Activated CD8-positive, alpha-beta memory T cell treated with anti-CD3 and anti-CD28 coated beads, Interleukin-2, amount 10 ng/mL, durations not matched to agents 7 days and 5 days (primary cell): ENCODE measurements at places on chromosomes 1 and 21.

DNA sequence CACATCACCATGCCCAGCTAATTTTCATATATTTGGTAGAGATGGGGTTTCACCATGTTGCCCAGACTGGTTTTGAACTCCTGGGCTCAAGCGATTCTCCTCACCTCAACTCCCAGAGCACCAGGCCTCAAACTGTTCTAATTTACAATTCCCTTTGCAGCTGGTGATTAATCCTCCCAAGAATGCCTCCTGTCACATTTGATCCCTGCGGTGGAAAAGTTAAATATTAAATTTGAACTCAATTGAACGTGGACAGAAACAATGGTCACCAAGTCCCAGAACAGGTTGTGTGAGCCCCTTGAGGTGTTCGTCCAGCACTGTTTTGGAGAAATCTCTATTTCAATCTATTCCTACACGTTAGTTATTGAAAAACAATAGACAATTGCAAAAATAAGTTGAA is 2.0 kb upstream of the ANKRD35 start:
- H3K36me3 ChIP-seq, result no peaks in the 10 kb centered on the region
- no peak overlapping the region for H3K27ac ChIP-seq
- peaks cover 32% of the 10 kb centered on the region for H3K27me3 ChIP-seq
- H3K4me1 ChIP-seq, result peaks cover 16% of the 10 kb centered on the region

DNA sequence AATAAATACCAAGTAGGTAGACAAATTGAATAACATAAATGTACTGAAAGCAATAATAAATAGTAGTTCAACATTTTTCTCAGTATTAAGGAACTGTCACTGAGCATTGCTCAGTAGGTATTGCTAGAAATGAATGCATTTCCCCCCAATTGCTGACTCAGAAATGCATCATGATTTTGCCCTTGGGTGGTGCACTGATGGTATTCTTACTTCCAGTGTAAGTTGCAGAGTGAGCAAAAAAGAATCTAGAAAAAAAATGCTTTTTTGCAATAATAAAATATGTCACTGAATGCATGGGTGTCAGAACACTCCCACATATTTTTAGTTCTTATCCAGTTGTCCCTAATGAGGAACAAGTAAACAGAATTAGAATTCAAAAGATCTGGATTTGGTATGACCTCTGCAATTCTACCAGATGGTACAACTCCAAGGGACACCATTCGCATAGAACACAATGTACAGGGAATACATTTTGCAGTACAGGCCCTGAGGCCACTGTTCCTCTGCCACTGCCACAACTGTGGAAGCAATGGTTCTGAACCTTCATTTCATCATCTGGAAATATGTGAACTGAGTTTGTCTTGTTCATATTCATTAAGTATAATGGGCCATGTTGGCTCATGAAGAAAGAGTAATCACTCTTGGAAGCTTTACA is 78.0 kb downstream of the ATP6V1G3 start:
- peaks cover 8% of the 10 kb centered on the region for H3K36me3 ChIP-seq
- H3K27ac ChIP-seq, result no peak overlapping the region
- peak; percentile 56 for DNase-seq

DNA sequence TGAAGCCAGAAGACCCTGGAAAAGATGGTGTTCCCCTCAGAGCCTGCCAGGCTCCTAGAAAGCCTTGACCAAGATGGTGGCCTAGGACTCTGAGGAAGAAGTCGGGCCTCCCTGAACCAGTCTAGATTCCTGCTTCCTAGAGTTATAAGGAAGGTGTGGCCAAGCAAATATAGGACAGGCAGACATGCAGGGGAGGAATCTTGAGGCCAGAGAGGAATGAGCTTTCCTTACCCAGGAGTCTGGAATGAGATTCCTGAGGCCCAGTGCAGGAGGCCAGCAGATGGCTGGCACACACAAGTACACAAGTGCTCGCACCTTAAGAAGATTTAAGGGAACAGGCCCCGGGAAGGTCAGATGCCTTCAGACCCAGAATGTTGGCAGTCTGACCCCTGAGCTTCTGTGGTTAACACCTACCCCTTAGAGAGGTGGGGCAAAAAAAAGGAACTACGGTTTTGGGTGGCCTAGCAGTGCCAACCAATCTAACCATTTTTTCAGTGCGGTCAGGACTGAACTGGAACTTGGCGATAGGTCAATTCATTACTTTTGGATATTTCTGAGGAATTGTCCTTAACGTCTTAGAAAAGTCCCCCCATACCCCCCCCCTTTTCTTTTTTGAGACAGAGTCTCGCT is 73.3 kb downstream of the MDM4 start:
- no peak for DNase-seq
- no peak overlapping the region for H3K27ac ChIP-seq
- H3K4me3 ChIP-seq, result no peak overlapping the region
- H3K36me3 ChIP-seq, result no peaks in the 10 kb centered on the region
- H3K27me3 ChIP-seq, result no peaks in the 10 kb centered on the region

DNA sequence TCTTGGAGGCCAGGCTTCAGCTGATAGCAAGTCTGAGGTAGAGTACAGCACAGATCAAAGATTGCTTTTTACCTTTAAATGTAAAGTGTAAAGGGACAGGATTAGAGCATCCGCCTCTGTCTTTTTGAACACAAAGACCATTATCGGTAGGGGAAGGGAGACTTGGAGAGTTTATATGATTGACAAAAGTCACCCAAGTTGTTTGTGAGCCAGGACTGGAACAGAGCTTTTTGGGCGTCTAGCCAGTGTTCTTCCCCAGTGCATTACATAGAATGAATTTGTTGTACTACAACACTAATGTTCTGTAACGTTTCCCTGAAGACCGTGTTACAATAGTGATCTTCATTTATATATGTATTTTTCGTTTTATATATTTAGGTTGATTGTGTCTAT is 9.3 kb upstream of the PIGC start:
- no peaks in the 10 kb centered on the region for H3K36me3 ChIP-seq
- peaks cover 2% of the 10 kb centered on the region for H3K27me3 ChIP-seq
- DNase-seq, result no peak

GRCh38 chr1:29470788-29471119 is 234.4 kb downstream of the PTPRU start:
- H3K4me1 ChIP-seq, result no peaks in the 10 kb centered on the region
- no peak overlapping the region for H3K4me3 ChIP-seq
- no peak for DNase-seq
- peaks cover 30% of the 10 kb centered on the region for H3K27me3 ChIP-seq

DNA sequence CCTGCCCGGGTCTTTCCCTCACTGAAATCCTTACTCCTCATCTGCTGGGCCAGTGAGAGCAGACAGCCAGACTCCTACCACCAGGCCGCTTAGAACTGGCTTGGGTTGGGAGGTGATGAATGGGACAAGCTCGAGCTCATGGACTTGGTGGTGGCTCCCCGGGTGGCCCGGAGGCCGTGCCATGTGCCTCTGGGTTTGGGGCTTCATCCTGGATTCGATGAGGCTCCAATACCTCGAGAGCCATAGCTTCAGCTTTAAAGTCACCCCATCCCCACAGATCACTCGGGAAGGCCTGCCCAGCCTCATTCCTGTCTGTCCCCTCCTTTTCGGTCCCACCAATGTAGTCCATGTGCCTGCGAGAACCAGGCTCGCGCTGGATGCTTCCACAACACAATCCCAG is 51.5 kb downstream of the MYOM3 start:
- no peak overlapping the region for H3K27ac ChIP-seq
- no peak overlapping the region for H3K4me3 ChIP-seq
- H3K4me1 ChIP-seq, result no peaks in the 10 kb centered on the region
- H3K27me3 ChIP-seq, result peaks cover 2% of the 10 kb centered on the region
- H3K36me3 ChIP-seq, result no peaks in the 10 kb centered on the region
- no peak for DNase-seq

DNA sequence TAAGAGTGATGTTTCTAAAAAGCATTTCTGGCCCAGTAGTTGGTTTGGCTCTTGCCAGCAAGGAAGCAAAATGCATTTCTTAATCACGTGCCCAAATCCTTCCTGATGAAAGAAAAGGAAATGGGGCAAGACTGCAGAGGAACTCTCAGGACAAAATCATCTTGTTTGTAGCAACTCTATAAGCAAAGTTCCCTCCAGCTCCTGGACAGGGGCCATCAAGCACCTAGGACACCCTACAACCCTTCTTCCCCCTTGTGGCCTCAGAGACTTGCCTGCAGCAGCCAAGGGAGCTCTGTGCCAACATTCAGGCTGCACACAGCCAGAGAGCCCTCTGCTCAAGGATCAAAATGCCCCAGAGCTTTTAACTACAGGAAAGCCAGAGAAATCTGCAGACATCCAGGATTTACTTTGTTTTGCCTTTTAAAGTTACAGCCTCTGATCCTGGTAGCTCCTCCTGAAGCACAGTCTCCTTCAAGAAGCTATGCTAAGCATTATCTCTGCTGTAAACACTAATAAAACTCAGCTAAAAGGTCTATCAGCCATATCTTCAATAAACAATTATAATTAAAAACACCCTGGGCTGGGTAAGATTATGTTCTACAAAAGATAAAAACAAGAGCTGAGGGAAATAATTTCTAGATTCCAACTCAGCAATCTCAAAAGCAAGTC is 105.0 kb downstream of the KIAA0319L start:
- no peak overlapping the region for H3K4me3 ChIP-seq
- peaks cover 17% of the 10 kb centered on the region for H3K4me1 ChIP-seq
- H3K27me3 ChIP-seq, result no peaks in the 10 kb centered on the region
- peaks cover 15% of the 10 kb centered on the region for H3K36me3 ChIP-seq

GRCh38 chr1:11045428-11046269 is 1.4 kb downstream of the MASP2 start:
- no peaks in the 10 kb centered on the region for H3K27me3 ChIP-seq
- no peak for DNase-seq
- no peak overlapping the region for H3K4me3 ChIP-seq
- no peaks in the 10 kb centered on the region for H3K36me3 ChIP-seq
